ENCODE measurements at places on chromosomes 3 and 15.

DNA sequence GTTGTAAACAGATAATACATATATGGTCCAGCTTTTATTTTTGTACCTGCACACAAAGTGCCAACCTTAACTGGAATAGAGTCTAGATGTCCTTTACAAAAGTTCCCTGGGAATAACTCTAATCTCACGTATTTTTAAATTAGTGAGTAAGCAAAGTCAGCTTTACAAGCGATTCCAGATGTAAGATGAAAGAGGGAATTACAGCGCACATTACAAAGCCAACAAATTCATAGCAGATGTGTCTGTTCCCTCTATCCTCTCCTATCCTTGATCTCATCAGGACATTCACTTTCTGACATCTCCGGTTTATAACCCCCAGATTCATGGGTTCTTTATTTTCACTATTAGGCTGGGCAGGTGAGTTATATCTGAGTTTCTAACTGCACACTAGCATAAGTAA is 406.8 kb upstream of the ZNF385D start:
- DNase-seq = no peak

GRCh38 chr3:132641837-132642538 is 17.6 kb downstream of the ACAD11 start:
- DNase-seq = peak; percentile 62

GRCh38 chr15:48119277-48119676 is 1.5 kb upstream of the SLC24A5 start:
- DNase-seq = no peak

DNA sequence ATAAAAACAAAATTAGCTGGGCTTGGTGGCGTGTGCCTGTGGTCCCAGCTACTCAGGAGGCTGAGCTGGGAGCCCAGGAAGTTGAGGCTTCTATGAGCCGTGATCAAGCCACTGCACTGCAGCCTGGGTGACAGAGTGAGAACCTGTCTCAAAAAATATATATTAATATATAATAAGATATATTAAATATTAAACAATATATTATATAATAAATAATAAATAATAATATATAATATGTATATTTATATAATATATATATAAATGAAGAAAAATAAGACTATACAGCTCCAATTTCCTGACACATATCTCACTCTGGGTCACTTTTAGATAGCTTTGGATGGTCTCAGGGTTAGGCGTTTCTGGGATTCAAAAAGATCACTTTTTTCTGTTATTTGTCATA is 74.2 kb upstream of the DPPA4 start:
- DNase-seq = no peak

DNA sequence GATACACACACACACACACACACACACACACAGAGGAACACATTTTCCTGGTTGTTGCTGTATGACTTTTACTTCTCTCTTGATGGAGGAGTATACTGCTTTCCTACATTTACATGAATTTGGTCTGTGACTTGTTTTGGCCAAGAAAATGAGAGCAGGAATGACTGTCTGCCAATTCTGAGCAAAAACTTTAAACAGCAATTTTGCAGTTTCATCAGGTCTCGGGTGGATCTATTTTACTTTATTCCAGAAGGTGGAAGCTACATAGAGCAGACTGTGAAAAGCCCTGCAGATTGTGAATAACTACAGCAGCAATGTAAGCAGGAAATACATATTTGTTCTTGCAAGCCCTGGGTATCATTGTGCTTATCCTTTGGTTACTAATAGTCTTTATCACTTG is 1350.0 kb upstream of the EPHA6 start:
- no peak for DNase-seq

GRCh38 chr3:144314946-144315345 is 343.3 kb downstream of the DIPK2A start:
- peak; percentile 51 for DNase-seq

DNA sequence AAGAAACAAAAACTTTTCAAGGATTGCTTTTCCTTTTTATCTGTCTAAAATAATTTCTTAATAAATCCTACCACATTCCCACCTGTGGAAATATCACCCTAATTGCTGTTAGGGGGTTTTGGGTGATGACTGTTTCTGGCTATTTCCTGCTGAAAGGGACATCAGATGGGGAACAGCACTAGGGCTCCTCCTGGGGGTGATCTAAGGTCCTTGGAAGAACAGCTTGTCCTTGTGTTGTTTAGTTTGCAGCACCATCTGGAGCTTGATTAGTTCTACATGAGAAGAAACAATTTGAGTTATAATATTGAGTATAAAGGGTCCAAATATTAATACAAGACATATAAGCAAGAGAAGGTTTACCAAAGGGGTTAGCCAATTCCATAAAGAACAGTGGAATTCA is 18.7 kb downstream of the OR5H15 start:
- DNase-seq = no peak

- no peak for DNase-seq
Observed at GRCh38 chr15:73688455-73688854, 4.3 kb downstream of the CD276 start.

DNA sequence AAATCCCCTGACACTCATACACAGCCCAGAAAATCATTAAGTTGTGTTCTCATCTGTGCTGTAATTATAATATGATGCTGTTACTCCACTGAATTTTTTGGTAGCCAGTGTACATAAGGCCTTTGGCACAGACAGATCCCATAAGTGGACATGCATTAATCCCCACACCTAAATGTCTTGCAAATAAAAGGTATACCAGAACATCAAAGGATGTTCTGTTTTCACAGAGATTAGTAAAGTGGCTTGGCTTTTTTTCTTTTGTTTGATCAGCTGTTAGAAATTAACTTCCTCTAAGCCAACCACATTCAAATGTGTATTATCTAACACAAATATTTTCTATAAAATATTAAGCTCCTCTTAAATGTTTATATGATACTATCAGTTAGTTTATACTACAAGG is 2.7 kb downstream of the SST start:
- no peak for DNase-seq

Measured in cerebellar cortex (tissue), 1 donor.